ENCODE measurements at places on chromosomes 12 and 14.

DNA sequence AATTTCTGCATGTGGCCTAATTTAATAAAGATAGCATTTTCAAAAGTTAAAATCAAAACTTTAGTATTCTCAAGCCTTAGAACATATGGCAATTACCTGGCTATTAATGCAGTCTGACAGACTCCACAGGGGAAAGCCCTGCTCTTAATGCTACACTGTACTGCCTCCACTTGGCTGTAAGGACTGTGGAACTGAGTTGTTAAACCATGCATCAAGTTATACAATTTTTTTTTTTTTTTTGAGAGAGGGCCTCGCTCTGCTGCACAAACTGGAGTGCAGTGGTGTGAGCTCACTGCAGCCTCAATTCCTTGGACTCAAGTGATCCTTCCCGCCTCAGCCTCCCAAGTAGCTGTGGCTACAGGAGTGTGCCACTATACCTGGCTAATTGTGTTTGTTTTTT, 19.0 kb upstream of the NDUFA12 start:
- no peak for DNase-seq

- peak; percentile 41 for DNase-seq
Measured at GRCh38 chr12:46300910-46301309, 32.1 kb upstream of the SLC38A1 start.

DNA sequence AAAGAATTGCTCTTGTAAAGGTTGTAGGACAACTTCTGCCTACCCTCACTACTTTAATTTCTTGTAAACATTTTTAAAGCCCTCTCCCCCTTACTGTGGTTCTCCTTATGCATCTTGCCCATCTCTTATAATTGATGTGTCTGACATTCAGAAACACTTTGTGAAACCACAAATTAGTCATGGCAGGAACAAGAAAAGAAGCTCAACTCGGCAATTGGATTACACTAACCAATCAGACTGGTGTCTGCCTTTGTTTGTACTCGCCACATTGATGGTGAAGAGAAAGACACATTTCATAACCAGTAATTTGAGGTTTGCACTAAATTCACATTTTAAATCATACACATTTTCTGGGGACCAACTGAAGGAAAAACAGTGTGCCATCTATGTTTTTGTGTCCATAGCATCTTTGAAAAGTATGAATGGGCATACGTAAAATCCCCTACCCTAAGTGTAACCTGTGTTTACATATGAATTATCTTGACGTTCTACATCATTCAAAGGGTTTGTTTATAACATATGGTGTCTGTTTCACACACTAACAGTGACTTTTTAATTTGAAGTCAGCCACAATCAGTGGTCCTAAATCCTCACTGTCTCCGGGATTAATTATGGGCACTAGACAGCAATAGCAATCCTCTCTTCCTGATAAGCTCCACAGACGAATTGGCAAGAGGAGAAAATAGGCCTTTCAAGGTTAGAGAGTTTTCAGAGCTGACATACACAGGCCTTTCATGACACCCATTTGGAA, 49.9 kb downstream of the OTX2 start:
- no peak for DNase-seq

DNA sequence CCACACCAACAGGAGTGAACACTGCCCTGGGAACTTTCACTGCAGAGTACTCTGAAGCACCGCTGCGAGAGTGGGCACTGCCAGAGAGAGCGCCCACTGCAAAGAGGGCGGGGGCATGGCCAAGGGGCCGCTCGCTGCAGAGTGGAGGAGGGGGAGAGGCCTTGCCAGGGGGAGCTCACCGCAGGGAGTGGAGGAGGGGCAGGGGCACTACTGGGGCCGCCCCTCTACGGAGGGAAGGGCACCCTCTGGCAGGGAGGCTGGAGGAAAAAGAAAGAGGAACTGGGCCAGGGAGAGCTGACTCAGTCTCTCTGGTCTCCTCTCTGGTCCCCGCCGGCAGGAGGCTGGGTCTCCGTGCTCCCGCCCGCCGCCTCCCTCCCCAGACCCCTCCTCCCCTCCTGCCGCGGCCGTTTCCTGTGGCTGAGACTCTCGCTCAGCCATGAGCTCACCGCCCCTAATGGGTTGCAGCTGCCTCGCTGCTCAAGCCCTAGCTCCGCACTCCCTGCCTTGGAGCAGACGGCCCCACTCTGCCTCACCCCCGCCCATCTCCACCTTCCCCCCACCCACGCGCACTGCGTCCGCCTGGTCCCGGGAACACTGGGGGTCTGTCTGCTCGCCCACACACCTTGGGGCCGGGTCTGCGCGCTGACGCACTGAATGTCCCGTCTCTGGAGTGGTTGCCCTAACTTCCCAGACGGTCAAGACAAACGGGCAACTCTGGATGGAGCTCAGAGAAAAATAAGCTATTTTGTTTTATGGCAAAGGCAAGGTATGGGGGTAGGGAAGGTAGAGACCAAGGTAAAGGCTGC, 1.3 kb downstream of the ARHGEF40 start:
- peak; percentile 69 for DNase-seq

GRCh38 chr14:78968265-78968664, 798.1 kb downstream of the NRXN3 start:
- no peak for DNase-seq

DNA sequence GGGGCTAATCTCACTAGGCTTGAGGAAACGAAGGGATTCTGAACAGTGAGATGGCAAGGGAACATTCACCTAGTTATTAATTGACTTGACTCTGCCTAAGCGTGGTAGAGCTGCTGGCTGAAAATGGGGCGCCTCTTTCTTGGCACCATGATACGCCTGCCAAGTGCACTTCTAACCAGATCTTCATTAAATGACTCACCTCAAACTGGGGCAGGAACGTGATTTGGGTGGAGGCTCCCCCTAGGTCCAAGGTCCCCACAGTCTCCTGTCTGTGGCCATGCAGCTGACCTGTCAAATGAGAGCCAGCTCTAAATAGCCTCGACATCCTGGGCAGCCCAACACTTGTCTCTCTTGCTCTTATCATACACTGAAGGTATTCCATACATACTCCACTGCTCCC, 26.0 kb downstream of the COQ6 start:
- no peak for DNase-seq

DNA sequence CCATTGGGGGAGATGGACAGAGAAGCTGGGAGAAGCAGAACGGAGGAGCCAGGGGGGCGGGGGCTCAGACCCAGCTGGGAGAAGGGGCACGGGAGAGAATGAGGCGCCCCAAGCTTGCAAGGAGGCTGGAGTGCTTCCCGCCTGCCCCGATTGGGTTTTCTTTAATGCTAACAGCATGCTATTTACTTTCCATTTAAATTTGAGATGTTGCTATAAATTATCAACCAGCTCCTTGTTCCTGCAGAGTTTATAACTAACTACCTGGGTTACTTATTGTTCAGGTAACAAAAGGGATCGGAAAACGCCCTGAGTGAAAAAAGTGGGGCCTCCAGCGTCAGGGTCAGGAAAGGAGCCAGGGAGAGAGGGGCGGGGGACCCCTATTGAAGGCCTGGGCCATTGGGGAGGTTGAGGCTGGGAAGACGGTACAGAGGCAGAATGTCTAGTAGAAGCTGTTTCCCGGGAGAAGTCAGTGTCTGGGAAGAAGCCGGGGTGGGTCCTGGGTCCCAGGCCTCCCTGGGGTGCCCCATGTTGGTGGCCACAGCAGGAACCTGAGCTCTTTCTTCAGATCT, 2.5 kb downstream of the HNF1A start:
- DNase-seq, result no peak

- no peak for DNase-seq
Measured at GRCh38 chr12:46351138-46351537, 21.4 kb downstream of the SLC38A2 start.
